NCI-H82 (cell line): ENCODE measurements at places on chromosomes 13 and 19.

- DNase-seq, result no peak
Observed at GRCh38 chr13:110250258-110250891, 56.6 kb downstream of the COL4A1 start.

DNA sequence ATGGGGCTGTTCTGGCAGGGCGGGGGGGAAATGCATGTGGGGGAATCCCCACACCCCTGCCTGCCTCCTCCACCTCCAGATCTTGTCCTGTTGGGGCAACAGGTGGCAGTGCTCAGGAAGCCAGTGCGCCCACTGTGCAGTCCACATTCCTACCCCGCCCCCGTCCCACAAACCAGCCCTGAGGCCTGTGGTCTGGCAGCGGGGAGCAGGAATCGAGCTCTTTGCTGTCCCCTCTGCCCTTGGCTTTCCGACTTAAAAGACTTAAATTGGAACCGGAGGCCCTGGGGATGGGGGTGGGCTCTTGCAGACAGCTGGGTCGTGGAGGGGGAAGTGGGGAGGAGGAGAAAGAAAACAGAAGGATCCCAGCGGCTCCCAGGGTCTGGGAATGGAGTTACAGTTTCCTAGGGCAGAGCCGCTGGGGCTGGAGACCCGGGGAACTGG, 4.3 kb downstream of the NANOS3 start:
- DNase-seq, result peak; percentile 55

GRCh38 chr19:48578891-48579290, 26.9 kb downstream of the SULT2B1 start:
- DNase-seq, result no peak

DNA sequence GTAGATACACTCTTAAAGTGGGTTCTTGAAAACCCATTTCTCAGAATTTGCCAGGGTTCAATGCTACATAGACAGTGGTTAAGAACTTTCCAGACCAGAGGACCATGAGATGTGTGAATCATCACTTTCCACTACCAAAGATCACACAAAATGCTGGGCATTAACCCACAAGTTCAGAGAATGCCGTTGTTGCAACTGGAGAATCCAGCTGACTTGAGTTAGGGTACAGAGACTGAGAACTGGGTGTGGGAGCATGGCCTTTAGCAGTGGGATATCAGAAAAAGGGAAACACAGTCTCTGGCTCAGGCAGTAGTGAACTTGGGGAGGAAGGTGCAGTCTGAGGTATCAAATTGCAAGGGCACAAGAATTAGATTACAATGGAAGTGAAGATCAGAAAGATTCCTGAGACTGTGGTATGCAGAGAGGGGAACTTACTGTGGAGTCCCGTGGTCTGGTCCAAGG, 51.5 kb upstream of the WDFY2 start:
- DNase-seq, result no peak

DNA sequence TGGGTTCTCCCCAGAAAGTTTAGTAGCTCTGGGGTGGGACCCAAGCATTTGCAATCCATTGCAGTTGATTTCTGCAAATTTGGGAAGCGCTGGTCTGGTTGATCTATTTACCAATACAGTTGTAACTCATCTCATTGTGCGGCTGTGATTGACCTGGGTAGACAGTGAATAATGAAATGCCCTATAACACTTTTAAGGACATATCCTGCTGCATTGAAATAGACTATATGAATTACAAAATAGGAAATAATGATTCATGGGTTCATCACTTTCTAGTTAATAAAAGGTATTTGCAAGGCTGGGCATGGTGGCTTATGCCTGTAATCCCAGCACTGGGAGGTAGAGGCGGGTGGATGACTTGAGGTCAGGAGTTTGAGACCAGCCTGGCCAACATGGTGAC, 59.0 kb upstream of the FARP1 start:
- no peak for DNase-seq
